Ovary (tissue), 10 donors: ENCODE measurements at places on chromosomes 2 and 18. TPM values are rescaled to one million over a fixed set of nuclear protein-coding genes. Genes with fewer than 3 reads are reported as not detected.

Gene NOP58
- total RNA-seq, result 53.9 TPM

Gene BOK
- 10.9 TPM for total RNA-seq

Gene SFTPB
- total RNA-seq, result 15.4 TPM

Gene SPATA3
- not detected for total RNA-seq

Gene PCARE
- total RNA-seq, result 0.08 TPM

Gene ELOA2
- not detected for total RNA-seq

Gene ESPNL
- 2.1 TPM for total RNA-seq

Gene ATP6V1C2
- total RNA-seq, result 1.8 TPM

GRCh38 chr2:19861813-19862212 lies 40.0 kb downstream of the TTC32 start:
- DNase-seq, result no peak

DNA sequence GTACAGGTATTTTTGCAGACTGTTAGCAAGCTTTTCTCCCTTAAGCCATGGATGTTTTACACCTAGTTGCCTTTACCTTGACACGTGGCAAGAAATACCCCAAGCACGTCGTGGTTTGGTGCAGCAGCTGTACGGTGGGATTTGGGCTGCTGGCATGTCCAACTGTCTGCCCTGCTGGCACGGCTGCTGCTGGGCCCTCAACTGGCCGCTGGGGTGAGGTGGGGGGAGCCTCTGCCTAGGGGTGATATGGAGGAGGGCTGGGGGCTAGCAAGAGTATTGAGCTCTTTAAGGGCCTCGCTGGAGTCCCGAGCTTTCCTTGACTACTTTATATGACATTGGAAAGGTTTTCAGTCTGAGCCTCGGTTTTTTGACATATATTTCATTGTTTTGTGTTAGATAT lies 41.6 kb downstream of the LPIN1 start:
- no peak for DNase-seq

- peak; percentile 54 for DNase-seq
Observed at GRCh38 chr2:230068651-230069055, at the start of gene SLC16A14. TSS of gene SLC16A14 (minus strand) at chr2:230068924. CDS start at chr2:230059352, 9,572 bp downstream.

DNA sequence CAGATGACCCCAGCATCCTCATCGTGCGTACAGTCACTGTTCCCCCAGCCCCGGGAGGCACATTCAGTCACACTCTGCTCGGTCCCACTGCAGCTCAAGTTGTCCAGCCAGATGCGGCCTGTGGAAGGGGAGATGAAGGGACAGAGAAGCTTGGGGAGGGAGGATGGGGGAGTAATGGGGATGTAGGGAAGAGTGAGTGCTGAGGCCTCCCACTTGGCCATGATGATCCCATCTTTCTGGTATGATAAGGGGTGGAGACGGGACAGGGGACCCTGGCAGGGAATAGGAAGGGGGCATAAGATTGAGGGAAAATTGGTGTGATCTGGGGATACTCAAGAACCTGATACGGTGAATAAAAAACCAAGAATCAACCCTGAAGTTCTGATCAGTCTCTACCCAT lies 3.5 kb downstream of the LOXL3 start:
- no peak for DNase-seq

- peak; percentile 31 for DNase-seq
Observed at GRCh38 chr18:37440206-37440605, 125.4 kb downstream of the CELF4 start.

DNA sequence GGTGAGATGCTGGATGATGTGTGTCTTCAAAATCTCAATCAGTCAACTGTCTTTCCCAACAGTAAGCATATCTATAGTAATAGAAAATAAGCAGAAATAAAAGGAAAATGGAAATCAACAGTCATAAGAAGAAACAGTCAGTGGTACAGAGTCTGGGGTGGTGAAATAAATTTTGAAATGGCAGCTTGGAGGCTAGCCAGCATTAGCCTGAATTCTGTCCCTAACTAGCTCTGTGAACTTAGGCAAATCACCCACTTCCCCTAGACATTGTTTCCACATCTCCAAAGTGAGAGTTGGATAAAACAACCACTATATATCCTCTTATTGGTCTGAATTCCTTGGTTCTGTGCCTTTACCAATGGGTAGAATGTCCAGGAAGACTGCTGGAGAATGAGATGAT lies 189.7 kb upstream of the REV1 start:
- DNase-seq, result no peak

- DNase-seq, result no peak
Observed at GRCh38 chr2:183349091-183349490, 224.8 kb downstream of the NUP35 start.

DNA sequence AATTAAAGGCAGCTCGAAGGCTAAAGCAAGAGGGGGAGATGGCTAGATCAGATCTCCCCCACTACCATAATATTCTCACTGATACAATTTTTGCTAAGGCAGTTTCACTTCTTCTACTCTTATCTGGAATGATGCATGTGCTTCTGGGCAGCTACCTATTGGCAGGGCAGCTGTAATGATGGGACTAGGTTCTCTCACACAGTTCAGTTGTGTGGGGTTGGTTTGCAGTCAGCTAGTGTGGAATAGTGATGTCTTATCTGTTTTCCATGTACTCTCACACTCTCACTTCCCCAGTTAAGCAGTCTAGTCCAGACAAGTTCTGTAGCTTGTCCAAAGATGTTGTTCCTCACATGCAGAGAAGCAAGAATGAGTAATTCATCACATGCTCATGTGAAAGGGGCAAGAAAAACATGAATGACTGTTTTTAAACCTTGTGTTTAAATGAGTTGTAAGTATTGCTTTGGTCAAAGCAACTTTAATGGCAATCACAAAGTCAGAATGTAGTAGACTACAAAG lies 836.1 kb downstream of the CBLN2 start:
- no peak for DNase-seq

- no peak for DNase-seq
Observed at GRCh38 chr2:134420920-134421319, 167.0 kb downstream of the MGAT5 start.
